ENCODE measurements at places on chromosomes 12 and 14.

DNA sequence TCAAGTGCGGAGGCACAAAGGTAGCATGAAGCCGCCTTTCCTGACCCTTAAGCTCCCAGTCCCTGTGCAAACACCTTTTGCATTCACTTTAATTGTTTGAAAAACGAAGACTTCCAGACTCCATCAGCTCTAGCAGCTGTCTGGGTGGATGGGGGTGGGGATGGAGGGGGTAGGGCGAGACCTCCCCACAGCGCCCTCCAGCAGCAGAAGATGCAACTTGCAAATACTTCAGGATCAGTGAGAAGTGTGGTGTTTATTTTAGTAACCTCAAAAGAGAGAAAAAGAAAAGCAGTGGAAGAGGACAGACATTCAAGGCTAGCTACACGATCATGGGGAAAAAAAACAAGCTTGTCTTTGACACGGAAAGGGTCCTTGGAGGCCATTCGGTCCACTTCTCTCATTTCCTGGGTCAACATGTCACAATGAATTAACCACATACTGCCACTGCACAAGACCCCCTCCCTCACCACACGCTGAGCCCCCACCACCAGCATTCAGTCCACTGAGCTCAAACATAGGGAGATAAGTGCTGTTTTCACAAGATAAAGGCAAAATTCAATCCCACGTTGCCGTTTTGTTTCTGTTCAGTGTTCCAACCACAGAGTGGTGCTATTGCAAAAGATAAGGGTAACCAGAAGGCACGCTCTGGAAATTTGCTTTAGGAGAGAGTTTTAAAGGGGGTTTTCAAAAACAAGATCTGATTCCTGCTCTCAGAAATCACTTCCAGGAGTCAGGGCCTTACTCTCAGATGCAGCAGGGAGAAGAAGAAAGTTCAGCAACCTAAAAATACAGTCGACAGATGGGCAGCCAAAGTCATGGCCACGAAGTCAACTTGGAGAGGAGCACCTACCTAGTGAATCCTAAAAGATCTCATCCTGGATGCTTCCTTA lies 3.3 kb upstream of the NTF3 start:
- DNase-seq: no peak

DNA sequence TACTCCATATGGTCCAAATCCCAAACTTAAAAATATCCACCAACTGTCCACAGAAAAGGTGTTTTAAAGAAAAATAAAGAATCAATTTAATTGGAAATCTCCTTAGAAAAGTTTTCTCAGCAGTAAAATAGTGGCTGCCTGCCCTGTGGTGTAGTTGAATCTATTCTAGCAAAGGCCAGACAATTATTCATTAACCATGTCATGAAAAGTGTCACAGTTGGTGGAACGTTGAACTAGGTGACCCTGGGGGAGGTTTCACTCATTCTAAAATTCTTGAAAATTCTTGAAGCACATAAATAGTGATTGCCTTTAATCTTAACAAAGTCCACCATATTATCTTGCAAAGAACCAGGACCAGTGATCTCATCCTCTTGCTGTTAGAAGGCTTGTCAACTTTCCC lies 78.4 kb upstream of the GZMB start:
- DNase-seq: no peak

- no peak for DNase-seq
Observed at GRCh38 chr12:106764738-106765137, 9.7 kb upstream of the RIC8B start.

DNA sequence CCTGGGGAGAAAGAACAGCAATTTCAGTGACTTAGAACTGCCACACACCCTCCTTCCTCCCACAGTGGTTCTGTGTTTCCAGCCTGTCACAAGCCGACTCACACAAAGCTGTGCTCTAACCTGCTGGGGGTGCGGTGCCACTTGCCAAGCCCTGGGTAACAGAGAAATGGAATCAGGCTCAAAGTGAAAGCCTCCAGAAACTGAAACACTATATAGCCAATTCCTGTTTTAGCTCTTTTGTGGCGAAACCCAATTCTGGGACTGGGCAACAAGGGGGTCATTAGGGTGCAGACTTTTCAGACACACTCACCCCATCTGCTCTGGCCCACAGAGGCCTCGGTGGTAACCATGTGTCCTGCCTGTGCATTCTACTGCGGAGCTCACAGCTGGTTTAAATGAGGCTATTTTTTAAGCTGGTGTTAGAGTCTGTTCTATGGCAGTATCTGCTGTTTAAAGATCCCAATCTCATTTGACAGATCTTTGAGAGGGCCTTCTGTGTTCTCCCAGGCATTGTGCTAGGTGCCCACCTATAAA lies 15.2 kb upstream of the ACTR6 start:
- DNase-seq: no peak

DNA sequence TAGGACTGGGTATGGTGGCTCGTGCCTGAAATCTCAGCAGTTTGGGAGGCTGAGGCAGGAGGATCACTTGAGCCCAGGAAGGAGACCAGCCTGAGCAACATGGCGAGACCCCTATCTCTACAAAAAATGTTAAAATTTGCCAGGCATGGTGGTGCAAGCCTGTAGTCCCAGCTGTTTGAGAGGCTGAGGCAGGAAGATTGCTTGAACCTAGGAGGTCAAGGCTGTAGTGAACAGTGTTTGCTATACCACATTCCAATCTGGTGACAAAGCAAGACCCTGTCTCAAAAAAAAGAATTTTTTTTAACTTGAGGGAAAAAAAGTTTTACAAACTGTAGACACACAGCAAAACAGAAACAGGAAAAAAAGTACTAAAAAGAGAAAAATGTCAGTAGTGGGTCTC lies 2.3 kb upstream of the MAP3K9 start:
- no peak for DNase-seq

DNA sequence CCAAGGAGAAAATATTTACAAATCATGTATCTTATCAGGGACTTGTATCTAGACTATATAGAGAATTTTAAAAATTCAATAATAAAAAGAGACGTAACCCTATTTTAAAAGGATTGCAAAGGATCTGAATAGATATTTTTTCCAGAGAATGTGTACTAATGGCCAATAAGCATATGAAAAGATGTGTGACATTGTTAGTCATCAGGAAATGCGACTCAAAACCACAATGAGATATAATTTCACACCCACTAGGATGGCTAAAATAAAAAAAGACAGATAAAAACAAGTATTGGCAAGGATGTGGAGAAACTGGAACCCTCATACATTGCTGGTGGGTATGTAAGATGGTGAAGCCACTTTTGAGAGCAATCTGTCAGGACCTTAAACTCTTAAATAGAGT lies 141.9 kb upstream of the BMP4 start:
- no peak for DNase-seq

DNA sequence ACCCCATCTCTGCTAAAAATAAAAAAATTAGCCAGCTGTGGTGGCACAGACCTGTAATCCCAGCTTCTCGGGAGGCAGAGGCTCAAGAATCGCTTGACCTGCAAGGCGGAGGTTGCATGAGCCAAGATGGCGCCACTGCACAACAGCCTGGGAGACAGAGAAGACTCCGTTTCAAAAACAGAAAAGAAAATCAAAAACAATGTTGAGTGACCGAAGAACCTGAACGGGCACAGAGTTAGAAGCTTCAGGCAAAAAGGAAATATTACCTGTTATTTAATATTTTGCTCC lies 3.5 kb downstream of the GLT1D1 start:
- no peak for DNase-seq

GRCh38 chr12:85504624-85505023 lies 224.6 kb downstream of the ALX1 start:
- DNase-seq: no peak

DNA sequence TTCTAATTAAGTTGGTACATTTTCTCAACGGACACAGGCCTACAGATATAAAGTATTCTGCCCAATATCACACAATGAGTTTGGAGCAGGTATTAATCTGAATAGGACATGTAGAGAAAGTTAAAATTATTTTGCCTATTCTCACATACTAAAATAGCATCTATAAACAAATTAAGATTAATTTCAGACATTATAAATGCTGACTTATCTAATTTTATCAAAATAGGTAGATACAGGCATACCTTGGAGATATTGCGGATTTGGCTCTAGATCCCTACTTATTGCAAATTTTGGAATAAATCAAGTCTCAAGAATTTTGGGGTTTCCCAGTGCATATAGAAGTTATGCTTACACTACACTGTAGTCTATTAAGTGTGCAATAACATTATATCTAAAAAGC lies 41.0 kb upstream of the GRIP1 start:
- no peak for DNase-seq

DNA sequence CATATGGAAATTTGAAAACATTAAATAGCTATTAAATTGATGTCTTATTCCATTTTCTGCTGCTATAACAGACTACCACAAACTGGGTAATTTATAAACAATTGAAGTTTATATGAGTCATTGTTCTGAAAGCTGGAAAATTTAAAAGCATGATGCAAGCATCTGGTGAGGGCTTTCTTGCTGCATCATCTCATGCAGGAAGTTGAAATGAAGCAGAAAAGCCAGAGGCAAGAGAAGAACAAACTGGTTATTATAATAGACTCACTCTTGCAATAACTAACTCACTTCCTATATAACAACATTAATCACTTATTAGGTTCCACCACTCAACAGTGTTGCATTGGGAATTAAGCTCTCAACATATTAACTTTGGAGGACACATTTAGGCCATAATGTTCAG lies 1277.4 kb downstream of the LRFN5 start:
- no peak for DNase-seq

- no peak for DNase-seq
Observed at GRCh38 chr14:68268197-68268596, 448.6 kb downstream of the RAD51B start.

- DNase-seq: no peak
Observed at GRCh38 chr14:80714474-80714873, 227.1 kb downstream of the CEP128 start.

DNA sequence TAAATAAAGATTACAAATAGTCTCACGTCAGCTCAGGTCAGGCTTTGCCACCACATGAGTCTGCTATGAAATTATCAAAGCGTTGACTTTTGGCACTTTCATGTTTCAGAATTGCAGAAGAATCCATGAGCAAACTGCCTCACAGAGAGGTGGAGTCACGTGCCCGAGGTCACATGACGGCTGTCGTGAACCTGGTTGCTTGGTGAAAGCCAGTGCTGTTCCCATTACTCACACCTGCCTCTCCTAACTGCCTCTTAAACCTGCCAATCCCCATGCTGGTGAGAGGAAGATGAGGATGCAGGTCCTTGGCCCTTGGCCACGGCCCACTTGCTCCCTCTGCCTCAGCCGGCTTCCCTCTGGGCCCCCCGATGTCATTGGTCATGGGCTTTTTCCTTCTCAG lies 272.7 kb downstream of the BCL11B start:
- no peak for DNase-seq

DNA sequence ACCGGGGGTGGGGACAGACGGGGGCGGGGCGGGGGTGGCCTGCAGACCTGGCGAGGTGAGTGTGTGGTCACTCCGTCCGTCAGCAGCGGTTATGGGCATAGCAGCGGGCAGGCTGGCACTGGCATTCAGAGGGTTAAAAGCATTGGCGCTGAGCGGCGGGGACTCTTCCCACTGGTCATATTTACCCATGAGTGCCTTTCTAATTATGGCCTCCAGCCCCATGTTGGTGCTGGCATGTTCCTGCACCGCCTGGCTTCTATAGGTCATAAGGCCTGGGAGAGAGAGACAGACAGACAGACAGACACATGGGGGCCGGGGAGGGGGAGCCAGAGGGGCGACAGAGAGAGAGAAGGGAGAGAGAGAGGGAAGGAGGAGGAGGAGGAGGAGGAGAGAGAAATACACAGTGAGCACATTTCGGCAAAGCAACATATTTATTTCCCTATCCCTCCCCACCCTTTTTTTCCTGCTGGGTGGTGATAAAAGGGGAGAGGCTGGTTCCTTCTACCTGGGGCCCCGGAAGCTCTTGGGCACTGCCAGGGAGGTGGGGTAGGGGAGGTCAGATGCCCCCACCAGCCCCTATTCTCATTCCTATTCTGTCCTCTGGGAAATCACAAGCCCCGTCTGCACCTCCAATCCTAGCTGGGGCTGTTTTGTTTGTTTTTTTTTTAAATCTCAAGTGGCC lies 32.6 kb downstream of the RFLNA start:
- no peak for DNase-seq

DNA sequence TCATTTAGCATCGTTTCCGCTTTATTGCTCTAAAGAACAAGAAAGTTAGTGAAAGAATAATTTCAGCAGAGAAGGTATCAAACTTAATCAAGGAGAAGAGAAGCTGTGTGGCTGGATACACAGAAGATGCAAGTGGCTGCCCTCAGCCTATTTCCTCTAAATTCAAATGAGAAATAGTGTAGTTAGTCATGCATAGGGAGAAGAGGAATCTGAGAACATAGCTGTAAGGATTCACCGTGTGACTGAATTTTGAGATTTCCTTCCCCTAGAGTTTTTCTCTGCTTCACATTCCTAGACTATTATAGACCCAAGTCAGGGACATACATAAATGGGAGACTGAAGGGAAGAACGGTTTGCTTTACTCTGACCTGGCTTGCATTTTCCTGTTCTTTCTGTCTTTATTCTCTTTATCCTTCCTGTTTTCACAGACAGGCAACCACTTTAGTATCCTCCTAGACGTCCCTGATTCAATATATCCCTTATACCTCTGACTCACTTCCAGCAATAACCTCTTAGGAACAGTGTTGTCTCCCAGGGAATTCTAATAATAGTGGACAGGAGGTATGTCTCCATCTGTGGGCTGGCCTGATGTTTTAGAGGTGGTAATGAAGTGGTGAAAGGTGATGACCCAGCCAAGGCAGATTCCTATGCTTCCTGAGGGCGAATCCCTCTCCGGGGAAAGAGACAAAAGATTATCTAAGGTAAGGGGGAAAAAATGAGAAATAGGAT lies 7.0 kb downstream of the RNASE10 start:
- DNase-seq: no peak

All from stimulated activated CD8-positive, alpha-beta memory T cell treated with anti-CD3 and anti-CD28 coated beads, Interleukin-4, amount 100 ng/mL, for 1 hour (primary cell).